Urothelium cell line (cell line): ENCODE measurements at places on chromosomes 3 and 15.

- DNase-seq, result peak; percentile 86
These were observed 26.2 kb downstream of the DRD3 start for GRCh38 chr3:114152519-114153151.

- no peak for DNase-seq
These were observed 85.0 kb upstream of the DPH6 start for GRCh38 chr15:35630985-35631384.

GRCh38 chr3:134600206-134600605 lies 50.6 kb downstream of the KY start:
- DNase-seq, result no peak

GRCh38 chr3:38003371-38003816 lies 12.8 kb downstream of the VILL start:
- DNase-seq, result peak; percentile 68

GRCh38 chr15:96038650-96039049 lies 291.9 kb upstream of the NR2F2 start:
- no peak for DNase-seq

DNA sequence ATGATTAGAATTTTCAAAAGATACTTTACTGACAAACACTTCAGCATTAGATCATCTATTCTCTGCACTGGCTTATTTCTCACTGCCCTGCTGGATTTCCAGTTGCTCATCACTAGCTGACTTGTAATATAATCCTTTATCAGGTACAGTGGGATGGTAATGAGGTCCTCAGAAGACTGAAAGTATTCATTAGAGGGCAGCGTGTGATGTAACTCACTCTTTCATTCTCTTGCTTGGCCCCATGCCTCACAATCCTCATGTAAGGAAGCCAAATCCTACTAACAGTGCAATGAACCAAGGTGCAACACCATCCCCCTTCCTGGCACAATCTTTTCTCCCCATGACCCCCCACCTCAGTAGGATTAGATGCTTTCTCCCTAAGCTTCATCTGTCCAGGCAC lies 289.9 kb downstream of the CTNNB1 start:
- no peak for DNase-seq

GRCh38 chr3:27560484-27561056 lies 76.4 kb upstream of the SLC4A7 start:
- DNase-seq, result no peak

DNA sequence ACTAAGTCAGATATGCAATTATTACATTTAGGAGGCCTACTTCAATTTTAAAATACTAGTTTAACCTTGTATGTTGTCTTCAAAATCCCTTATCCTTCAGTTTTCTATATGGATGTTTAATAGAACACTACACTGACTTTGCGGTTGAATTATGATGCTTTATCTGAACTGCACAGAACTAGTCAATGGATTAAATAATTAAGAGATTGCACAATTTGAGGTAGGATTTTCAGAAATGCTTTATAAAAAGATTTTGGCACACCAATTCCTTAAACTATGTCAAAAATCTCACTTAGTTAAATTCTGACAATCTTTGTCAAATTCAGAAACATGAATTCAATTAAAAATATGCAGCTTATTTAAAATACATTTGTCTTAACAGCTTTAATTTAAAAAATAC lies 28.1 kb downstream of the ATOSA start:
- no peak for DNase-seq

- peak; percentile 43 for DNase-seq
These were observed 29.9 kb downstream of the ACP3 start for GRCh38 chr3:132346841-132347736.

DNA sequence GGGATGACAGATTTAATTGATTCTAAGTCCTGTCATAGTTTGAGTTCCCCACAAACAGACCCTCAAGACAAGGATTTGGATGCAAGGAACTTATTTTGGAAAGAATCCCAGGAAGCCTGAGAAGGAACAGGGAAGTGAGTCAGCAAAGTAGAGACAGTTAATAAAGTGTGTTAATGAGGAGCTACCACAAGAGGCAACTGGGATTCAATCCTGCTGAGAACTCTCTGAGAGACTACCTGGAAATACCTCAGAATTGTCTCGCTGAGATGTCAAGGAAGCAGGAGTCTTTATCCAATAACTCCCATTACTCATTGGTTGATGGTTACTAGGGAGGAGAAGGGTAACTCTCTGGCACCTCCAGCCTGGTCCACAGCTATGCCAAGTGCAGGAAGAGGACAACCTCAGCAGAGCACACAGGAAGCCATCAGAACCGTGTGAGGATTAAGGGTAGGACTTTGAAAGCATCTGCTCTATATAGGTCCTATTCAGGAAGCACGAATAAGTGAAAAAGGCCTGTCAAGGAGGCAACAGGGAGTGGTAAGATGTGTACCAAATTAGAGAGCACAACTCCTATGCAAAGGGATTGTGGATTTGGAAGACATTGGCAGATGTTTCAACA lies 311.1 kb upstream of the KCNH8 start:
- no peak for DNase-seq

DNA sequence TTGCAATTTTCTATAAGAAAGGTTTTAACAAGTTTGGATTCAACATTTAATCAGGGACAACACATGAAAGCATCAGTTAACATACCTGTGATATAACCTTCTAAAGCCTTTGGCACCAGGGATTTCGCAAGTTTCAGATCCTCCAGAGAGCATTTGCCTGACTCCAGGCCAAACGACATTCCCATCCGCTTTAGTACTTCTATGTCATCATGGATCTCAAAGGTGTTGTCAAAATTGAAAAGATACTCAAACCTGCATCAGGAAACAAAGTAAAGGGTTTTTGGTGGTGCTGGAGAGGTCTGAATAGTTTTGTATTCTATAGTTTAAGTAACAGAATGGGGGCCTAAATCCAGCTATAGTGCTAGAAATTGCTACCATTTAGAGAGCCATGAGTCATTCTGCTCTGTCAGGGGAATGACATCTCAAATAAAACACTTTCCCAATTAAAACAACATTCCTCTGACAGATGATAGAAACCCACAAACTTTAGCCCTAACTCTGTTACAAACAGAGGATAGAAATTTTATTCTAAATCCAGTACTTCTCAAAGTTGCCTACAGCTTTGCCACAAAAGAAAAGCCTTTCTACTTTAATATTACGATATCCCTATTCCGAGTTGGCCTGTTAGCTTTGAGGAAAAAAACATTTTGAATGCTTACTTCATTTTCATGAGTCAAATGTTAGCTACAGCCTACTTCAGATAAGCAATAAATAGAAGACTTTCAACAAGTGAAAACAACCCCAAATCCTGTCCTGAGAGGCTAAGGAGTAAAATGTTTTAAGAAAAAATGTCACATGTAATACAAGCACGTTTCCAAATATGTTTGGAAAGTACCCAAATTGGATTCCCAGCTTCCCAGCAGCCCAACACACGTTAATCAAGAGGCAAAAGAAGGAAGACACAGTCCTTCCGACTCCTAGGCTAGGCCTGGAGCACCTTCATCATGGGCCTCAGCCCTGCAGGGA lies 83.4 kb downstream of the ATP1B3 start:
- DNase-seq, result peak; percentile 26

GRCh38 chr3:13013994-13014754 lies 59.1 kb downstream of the IQSEC1 start:
- no peak for DNase-seq

GRCh38 chr3:25973122-25973521 lies 183.2 kb downstream of the OXSM start:
- DNase-seq, result no peak

DNA sequence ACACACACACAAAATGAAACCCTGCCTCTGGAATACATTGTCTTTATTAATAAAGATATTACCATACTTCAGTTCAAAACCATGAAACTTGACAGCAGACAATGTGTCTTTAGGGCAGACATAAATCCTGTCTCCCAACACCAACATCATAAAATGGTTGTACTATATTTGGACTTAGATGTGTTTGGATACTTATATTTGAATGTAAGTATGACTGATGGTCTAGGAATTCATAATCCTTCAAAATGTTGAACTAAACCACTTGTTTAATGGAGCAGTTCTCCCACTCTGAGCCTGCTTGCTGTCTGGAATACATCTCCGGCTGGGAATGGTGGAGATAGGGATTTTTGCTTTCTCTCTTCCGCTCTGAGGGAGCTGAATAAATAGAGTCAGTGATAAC lies 10.6 kb downstream of the FBN1 start:
- DNase-seq, result no peak

DNA sequence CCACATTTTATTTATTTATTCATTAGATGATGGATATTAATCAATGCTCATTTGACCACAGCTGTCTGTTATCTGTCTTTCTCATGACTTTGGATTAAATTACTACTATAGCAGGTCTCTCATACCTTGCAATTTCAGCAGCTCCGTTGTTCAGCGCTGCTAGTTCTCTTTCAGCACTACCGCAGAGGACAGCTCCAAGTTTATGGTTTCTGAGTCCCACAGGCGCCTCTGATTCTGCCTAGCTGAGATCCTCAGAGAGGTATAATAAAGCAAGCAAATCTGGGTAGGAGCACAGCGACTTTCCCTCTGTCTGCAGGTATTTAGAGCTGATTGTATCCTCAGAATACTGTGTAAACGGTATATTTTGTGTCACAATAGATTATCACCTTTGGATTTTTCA lies 204.9 kb downstream of the CNTN4 start:
- DNase-seq, result peak; percentile 32

- DNase-seq, result no peak
These were observed 73.8 kb downstream of the MB21D2 start for GRCh38 chr3:192843723-192844485.

DNA sequence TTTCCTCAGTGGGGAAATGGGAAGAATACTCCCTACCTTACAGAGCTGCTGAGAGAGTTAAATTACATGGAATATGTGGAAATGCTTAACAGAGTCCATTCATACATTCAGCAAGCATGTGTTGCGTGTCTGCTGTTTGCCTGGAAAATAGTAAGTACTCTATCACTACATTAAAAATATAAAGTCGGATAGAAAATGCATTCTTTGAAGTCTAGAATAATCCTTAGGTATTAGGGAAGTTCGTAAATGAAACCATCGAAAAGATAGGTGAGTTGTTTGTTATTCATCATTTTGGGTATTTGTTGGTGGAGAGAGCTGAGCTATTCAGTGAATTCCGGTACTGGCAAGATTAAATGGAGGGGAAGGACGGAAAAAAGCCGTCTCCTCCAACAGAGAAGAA lies 200.1 kb downstream of the OPA1 start:
- DNase-seq, result no peak

DNA sequence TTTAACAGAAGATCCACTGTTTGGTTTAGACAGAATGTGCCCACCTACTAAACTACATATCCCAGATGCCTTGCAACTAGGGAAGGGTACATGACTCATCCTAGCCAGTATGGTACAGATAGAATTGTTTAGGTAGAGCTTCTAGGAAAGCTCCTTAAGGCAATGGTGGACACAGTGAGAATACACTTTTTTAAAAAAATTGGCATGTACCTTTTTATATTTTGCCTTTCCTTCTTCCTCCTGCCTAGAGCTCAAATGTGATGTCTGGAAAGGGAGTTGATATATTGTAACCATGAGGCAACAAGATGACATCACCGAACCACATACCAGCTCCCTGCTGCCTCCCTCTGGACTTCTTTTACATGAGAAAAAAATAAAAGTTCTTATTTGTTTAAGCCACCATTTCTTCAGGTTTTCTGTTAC lies 14.4 kb upstream of the C3orf80 start:
- DNase-seq, result peak; percentile 12

- no peak for DNase-seq
These were observed 29.5 kb downstream of the CMTM7 start for GRCh38 chr3:32421185-32421584.

DNA sequence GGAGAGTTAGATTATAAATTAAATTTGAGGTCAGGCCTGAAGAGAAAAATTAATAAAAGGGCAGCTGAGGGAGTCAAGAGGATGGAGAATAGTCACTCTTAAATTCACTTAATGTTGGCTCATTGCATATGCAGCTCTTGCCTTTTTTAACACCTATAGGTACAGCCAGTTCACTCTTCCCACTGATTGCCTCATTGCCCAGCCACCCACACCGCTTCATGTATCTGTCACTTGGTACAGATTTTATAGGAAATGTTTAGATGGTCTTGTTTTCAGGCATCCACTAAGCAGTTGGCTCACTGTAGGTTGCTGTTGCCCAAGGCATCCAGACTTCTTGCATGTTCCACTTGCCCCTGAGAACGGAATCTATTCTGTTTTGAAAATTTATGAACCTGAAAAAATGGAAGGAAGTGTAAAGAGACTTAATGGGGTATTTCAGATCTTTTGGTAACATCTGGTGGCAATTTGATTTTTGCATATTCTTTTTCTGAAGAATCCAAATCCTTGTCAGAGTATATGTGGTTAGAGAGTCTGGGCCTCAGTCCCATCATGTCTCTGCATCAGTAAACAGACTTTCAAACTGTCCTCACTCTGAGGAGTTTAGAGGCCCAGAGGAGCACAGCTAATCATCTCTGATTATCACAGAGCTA lies 151.9 kb downstream of the RBPMS2 start:
- DNase-seq, result no peak

DNA sequence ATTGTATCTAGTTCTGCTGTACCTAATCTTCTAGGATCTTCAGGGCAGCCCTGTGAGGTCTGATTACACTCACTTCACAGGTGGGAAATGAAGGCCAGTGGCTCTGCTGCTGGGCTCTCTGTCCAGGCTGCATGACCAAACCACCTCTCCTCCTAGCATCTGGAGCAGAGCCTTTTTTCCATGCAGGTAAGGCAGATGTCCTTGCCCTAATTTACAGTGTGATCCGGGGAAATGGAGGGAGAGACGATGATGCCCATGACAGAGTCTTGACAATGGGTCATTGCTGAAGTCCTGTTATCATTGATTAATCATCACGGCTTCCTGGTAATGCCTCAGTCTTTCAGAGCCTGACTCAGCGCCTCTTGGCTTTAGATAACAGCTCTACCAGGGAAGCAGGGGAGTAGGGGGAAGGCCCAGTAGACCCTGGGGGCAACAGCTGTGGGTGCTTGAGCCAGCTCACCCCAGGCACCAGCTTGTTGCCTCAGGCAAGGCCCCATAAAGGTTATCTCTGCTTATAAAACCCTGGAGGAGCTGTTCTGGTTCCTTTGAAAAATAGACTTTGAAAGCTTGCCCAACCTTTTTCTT lies 153.4 kb downstream of the GABRG3 start:
- no peak for DNase-seq

DNA sequence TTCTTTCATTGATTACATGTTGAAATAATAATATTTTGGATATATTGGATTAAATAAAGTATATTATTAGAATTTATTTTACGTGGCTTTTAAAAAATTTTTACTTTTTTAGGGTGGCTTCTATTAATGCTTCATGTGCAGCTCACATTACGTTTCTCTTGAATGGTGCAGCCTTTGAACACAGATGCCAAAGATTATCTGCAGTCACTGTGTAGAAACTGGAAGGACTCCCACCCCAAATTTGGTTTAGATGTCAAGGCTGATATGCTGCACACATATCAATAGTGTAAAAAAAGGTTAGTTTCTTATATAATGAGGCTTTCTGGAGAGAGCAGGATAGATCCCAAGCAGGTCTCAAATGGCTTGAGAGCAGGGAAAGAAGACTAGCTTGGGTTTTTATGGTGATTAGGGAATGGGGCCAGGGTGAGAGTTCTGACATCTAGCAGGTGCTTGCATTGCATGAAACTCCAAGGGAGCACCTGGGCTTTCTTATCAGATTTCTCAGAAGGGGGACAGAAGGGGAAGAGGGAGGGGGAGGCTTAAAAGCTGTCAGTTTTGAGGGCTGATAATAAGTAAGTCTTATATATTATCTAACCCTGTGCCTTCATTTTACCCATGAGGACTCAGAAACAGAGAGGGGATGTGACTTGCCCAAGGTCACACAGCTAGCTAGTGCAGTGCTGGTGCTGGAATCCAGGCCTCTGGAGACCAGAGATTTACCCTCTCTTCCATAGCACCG lies 89.6 kb downstream of the CHST2 start:
- DNase-seq, result no peak

GRCh38 chr3:141576744-141577052 lies 89.9 kb downstream of the RASA2 start:
- DNase-seq, result no peak
